ENCODE measurements at places on chromosomes 5 and 9.

DNA sequence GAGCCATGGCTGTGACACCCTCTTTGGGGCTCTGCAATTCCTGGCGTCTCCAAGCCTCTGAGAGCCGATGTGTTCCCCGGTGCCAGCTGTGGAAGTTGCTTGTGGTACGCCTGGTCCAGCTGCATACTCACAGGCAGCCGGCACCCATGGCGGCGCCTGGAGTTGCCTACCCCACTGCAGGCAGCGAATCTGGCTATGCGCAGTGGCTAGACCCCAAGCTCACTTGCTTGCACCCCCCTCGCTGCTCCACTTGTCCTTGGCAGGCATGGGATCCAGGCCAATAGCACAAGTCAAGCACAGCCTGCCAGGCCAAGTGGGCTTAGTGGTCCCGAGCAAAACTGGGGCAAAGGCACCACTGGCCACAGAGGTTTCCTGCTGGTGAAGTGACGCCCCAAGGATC lies 24.7 kb upstream of the GABRA6 start:
- no peak for ATAC-seq

GRCh38 chr5:50658246-50658645 lies 8.2 kb upstream of the PARP8 start:
- ATAC-seq: no peak

GRCh38 chr9:87548159-87548558 lies 50.5 kb downstream of the DAPK1 start:
- no peak for ATAC-seq

DNA sequence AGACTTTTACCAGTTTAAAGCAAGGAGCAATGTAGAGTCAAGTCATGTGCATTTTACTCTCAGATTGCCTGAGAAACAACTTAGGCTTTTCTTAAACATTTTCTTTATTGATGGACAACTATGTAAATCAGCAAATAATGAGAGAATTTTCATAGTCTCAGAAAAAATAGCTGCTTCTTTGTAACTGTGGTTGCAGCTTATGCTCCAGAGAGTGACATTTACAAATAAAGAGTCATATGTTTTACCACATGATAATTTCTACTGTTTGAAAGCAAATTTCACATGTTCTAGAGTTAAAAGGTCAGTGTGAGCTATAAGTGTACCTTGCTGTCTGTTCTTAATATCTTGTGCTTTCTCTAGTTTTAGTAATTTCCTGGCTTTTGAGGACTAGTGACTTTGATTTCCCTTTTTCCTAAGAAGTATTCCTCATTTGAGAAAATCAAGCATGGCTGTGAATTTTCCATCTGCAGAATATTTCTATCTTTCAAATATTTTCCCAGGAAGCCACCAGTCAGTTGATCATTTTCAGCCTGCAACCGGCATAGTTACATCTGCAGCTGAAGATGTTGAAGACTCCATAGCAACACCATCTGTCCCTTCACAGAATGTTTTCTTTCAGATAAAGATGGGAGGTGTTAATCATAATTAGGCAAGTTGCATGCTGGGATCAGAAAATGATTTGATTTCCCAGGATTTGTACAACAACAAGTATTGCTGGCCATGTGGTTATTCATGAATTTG lies 229.9 kb downstream of the SGCD start:
- ATAC-seq: no peak

DNA sequence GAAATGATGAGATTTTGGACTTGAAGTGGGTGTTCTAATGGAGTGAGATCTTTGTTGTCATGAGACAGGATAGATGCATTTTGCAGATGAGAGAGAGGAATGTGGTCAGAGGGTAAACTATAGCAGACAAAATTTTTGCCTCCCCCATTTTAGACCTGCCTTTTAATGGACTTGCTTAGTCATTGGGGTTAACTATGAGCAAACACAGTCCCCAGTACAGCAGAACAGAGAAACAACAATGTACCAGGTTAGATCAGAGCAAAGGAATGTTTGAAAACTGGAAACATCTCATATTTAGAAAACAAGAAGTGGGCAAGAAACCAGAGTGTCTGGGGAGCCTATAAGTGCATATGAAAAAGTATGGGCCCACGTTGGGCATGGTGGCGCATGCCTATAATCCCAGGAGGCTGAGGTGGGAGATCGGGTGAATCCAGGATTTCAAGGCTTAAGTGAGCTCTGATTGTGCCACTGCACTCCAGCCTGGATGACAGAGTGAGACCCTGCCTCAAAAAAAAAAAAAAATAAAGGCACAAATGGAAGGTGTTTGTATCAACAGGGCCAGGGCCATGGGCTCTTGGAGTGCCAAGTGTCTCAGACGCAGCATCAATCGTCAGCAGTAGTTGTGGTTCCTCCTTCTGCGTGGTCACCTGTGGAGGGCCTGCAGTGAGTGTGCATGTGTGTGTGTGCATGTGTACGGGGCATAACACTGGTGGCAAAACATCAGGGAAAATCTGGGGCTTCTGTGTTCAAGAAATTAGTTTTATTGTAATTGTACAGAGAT lies 214.4 kb upstream of the S1PR3 start:
- ATAC-seq: no peak

GRCh38 chr5:152185547-152186245 lies 219.4 kb downstream of the NMUR2 start:
- no peak for ATAC-seq

- ATAC-seq: no peak
These were observed 230.3 kb upstream of the TYRP1 start for GRCh38 chr9:12462861-12463260.

GRCh38 chr9:111878946-111879345 lies 17.7 kb upstream of the UGCG start:
- no peak for ATAC-seq
